ENCODE measurements at places on chromosomes 13 and 19.
A peak's percentile ranks its signal among the peaks of the same experiment; 100 is the strongest.

GRCh38 chr13:99911965-99912566, 59.5 kb downstream of the ZIC5 start:
- no peak for DNase-seq

DNA sequence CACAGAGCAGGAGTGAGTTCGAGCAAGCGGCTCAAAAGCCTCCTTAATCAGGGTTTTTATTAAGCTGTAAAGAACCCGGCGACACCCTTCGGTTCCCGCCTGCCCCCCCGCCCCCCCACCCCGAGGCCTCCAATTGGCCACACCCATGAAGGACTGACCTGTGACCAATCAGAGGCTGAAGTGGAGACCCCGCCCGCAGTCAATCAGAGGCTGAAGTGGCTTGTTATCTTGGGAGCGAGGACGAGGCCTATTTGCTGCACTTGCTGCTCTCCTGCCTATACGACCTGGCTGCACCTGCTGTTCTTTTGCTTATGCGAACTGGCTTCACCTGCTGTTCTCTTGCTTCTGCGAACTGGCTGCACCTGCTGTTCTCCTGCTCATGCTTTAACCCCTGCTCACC, 844.9 kb downstream of the OLFM4 start:
- no peak for DNase-seq

DNA sequence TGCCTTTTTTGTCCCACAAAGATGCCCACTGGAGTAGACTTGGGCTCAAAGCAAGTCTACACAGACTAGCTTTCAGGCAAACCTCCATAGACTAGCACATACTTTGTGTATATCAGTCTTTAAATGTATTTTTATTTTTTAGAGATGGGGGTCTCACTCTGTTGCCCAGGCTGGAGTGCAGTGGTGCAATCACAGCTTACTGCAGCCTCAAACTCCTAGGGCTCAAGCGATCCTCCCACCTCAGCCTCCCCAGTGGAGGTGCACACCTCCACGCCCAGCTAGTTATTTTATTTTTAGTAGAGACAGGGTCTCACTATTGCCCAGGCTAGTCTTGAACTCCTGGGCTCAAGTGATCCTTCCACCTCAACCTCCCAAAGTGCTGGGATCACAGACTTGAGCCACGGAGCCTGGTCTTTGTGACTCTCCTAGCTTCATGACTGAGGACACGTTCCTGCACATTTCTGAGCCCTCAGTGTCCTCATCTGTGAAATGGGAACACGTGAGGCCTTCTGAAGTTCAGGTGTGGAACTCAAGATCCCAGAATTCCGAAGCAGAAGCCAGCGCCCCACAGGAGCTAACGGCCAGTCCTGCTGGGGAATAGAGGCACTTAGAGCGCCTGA, 5.1 kb upstream of the TPM4 start:
- DNase-seq, result no peak

GRCh38 chr19:38880076-38880881, 2.2 kb upstream of the RINL start:
- no peak for DNase-seq

- no peak for DNase-seq
Observed at GRCh38 chr13:79307433-79307861, 98.6 kb downstream of the RBM26 start.

- DNase-seq, result peak; percentile 20
Observed at GRCh38 chr13:102089177-102089576, 312.7 kb downstream of the FGF14 start.

GRCh38 chr13:110470272-110471009, 91.1 kb downstream of the RAB20 start:
- no peak for DNase-seq

DNA sequence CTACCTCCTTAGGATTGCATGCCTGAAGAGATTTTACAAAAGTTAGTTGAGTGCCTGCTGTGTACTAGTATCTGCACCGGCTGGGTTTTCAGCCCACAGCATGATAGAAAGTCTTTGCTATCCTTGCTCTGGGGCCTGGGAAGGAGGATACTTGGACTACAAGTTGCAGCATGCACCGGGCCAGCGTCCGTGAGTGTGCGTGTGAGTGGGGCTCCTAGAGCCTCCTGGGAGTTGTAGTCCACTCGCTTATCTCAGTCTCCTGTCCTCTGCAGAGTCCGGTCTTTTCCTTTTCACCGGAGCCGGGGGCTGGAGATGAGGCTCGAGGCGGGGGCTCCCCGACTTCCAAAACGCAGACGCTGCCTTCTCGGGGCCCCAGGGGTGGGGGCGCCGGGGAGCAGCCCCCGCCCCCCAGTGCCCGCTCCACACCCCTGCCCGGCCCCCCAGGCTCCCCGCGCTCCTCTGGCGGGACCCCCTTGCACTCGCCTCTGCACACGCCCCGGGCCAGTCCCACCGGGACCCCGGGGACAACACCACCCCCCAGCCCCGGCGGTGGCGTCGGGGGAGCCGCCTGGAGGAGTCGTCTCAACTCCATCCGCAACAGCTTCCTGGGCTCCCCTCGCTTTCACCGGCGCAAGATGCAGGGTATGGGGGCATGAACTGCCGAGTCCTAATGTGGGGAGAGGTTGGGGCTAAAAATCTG, 20.6 kb downstream of the BRSK1 start:
- peak; percentile 27 for DNase-seq

- DNase-seq, result peak; percentile 33
Observed at GRCh38 chr13:114131583-114132418, 622 bp downstream of the RASA3 start.

- no peak for DNase-seq
Observed at GRCh38 chr13:111916201-111916600, 150.7 kb upstream of the SOX1 start.

- no peak for DNase-seq
Observed at GRCh38 chr13:111058796-111059506, 56.2 kb upstream of the ARHGEF7 start.

DNA sequence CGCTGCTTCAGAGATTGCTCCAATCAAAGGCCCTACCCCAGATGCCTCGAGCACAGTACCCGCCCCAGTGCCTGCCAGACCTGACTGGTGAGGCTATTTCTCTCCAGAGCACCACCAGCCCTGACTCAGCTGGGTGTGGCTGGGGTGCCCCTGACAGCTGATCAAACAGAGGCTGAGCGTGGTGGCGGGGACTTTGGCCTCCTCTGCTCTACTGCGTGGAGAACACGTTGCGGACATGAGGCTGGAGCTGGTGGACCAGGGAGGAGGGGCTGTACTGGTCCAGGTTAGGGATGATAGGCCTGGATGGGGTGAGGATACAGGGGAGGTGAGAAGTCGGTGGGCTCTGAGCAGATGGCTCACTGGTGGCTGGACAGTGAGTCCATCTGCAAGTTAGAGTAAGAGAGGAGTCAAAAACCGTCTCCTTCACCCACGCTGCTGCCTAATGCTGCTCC, 3.5 kb upstream of the DOCK6 start:
- DNase-seq, result peak; percentile 14

- no peak for DNase-seq
Observed at GRCh38 chr19:49872245-49873128, 4.7 kb downstream of the AKT1S1 start.

DNA sequence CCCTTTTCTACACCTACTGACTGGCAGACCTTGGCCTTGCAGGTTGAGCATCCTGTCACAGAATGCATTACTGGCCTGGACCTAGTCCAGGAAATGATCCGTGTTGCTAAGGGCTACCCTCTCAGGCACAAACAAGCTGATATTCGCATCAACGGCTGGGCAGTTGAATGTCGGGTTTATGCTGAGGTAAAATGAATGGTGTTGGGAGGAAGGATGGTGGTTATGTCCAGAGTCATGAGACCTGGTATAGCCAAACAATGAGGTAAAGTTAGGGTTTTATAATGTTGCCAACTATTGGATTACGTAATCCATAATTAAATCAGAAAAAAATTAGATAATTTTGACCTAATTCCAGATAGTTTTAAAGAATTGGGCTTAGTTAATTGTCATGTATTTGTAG, 212.5 kb downstream of the PCCA start:
- no peak for DNase-seq

DNA sequence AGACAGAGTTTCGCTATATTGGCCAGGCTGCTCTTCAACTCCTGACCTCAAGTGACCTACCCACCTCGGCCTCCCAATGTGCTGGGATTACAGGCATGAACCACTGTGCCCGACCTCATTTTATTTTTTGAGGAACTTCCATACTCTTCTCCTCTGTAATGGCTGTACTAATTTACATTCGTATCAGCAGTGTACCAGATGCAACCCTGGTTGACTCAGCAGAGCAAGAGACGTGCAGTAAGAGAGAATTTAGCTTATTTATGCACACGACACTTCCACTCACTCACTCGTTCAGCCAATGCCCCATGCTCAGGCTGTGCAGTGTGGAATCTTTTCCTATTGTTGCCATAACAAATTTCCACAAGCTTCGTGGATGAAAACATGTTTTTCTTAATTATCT, 6.9 kb downstream of the KIR3DL3 start:
- DNase-seq, result no peak

DNA sequence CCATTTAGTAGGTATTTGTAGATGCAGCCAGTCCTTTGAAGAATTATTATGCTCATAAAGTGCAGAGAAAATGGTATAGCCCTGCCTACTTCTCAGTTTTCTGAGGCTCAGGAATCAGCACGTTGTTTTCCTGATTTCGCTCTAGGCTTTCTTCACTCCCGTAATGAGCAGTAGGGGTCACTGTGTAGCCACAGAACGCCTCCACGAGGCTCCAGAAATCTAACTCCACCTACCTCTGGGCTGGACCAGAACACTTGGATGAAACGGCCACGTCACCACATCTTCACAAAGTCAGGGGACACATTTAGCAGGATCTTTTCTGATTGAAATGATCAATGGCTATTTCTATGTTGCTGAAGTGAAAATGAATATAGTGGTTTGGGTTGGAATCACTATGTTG, 49.8 kb upstream of the GTF3A start:
- DNase-seq, result peak; percentile 81

DNA sequence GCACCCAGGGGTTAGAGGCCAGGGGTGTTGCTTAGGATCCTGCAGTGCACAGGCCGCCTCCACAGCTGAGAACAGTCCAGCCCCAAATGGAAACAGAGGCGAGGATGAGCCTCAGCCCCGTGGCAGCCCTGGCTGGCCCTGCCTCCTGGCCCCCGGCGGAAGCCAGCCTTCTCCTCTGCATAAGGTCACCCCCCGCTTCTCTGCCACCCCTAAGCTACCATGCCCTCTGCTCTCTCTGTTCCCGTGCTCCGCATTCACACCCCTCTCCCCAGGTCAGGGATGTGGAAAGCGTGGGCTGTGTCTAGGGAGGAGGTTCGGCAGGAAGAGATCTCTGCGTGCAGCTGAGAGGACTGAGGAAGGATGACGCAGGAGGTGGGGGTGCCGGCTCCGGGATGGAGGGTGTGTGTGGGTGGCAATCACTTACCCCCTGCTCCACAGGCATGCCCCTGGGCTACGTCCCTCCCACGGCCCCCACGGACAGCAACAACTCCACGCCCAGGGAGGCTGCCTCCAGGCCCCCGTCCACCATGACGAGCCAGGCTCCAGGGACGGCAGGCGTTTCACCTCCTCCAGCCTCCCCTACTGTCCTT, 6.0 kb downstream of the SSC5D start:
- peak; percentile 41 for DNase-seq

GRCh38 chr13:51913421-51914136, 51.8 kb downstream of the CCDC70 start:
- no peak for DNase-seq

DNA sequence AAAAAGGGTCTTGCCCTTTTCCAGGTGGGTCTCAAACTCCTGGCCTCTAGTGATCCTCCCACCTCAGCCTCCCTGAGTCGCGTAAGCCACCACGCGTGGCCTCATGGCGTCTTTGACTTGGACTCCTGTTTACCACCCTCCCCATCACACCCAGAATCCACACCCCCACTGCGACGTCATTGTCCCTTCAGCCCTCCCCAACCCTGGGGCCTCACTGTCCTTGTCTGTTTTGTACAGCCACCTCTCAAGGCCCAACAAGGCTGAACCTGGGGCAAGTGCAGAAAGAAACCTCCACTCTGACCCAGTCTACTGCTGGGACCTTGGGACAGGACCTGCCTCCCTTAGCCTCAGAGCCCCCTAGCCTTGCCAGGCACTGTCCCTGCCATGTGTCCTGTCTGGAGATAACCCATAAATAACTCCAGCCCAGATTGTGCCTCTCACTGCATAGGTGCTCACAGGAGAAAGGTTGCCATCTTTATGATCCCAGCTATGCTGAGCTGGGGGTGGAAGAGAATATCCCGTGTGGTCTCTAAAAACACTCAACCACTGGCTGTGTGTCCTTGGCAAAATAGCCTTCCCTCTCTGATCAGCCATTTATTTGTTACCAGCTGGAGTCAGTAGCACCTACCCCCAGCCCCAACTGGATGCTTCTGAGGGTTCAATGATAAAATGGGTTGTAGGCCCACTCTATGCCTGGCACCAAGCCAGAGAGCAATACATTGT, 1.8 kb upstream of the IFI30 start:
- DNase-seq, result no peak

DNA sequence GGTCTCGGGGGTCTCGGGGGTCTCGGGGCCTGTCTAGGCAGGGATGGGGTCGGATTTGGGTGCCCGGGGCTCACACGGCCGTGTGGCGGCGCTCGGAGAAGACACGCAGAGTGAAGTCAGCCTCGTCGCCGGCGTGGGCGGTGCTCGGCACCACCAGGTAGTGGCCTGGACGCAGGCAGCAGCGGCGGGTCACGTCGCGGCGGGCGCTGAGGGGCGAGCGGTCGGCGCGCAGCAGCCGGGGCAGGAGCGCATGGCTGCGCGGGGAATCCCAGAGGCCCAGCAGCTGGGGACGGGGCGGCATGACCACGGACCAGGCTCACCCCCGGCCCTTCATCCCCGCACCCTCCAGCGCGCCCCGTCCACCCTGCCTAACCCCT, 8.2 kb downstream of the CAPN12 start:
- no peak for DNase-seq

DNA sequence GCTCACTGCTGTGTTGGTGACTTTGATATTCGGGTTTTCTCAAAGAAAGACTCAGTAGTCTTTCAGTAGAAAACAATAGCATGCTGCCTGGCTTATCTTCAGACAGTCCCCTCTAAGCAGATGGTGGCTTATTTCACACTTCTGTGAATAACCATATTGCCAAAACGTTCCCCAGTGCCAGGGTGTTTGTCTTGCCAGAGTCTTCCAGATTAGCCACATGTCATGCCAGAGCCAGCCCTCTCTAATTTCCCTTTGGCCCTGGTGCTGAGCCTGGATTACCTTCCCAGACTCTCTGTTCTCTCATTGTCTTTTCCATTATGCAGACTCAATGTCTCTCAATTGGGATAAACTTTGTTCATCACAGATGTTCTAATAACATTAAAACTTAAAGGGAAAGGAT, 488.0 kb upstream of the ATXN8OS start:
- DNase-seq, result no peak
